Stimulated activated CD8-positive, alpha-beta memory T cell treated with anti-CD3 and anti-CD28 coated beads, Interleukin-15, amount 100 ng/mL, for 4 hours (primary cell): ENCODE measurements at places on chromosomes 4 and X.

DNA sequence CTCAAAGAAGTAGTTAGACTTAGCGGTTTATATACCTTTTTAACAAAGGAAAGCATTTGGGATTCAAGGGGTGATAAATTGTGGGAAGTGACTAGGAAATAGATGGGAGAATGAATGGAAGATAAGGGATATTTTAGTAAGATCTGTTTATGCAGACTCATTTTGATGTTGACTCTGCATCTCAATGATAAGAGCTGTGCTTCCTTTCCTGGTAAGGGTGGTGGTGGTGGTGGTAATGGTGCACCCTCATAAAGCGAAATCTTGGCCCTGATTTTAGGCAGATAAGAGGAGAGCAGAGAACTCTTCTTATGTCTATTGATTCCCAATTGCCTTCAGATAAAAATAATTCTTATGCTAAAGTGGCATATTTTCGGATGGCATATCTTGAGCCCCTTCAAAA, 197.1 kb downstream of the SPRY1 start:
- DNase-seq: no peak

GRCh38 chrX:27968352-27968751, 12.9 kb downstream of the DCAF8L1 start:
- DNase-seq: no peak

- no peak for DNase-seq
Measured at GRCh38 chr4:144355811-144356757, 215.6 kb upstream of the GYPA start.

- no peak for DNase-seq
Measured at GRCh38 chr4:168308912-168309311, 9.6 kb downstream of the DDX60 start.

DNA sequence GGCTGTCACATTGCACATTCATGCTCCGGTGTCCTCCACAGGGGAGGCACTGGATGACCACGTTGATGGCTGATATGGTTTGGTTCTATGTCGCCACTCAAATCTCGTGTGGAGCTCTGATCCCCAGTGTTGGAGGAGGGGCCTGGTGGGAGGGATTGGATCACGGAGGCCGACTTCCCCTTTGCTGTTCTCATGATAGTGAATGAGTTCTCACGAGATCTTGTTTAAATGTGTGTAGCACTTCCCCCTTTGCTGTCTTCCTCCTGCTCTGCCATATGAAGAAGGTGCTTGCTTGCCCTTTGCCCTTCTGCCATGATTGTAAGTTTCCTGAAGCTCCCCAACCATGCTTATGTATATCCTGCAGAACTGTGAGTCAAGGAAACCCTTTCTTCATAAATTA, 22.3 kb upstream of the NAT8L start:
- DNase-seq: no peak

GRCh38 chrX:2989565-2989964, 16.8 kb upstream of the ARSH start:
- DNase-seq: no peak

DNA sequence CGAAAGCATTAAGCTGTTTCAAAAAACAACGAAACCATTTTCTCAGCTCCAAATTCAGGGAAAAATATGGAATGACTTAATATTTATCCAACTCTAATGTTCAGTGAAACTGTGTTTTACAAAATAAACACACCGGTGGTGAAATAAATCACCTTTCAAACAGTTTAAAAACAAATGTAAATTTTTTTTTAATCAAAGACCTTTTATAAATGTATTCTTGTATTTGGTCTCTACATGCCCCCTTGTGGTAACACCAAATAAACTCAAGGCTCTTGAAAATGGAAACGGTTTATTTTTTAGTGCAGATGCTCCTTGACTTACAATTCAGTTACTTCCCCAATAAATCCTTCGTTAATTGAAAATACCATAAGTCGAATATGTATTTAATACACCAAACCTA, 45.8 kb upstream of the ITM2A start:
- no peak for DNase-seq

DNA sequence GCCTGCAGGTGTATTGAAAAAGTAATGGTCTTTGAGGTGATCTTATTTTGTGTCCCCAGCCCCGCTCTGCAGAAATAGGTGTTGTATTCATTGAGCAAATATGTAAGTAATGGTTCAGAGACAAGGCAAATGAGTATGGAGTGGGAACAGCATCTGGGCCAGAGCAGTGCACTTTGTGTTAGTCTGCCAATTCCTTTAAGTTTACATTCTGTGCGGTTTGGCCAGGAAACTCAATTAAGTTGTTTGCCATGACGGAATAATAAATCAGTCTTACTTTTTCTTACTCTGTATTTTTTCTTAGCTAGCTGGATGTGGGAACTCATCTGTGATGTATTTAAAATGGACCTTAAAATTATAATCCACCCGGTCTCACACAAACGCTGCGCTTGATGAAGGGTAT, 12.6 kb downstream of the DCLK2 start:
- DNase-seq: no peak

- DNase-seq: no peak
Measured at GRCh38 chr4:82799006-82799881, 648 bp upstream of the SCD5 start.

- no peak for DNase-seq
Measured at GRCh38 chr4:145565328-145565727, 53.9 kb upstream of the MMAA start.

DNA sequence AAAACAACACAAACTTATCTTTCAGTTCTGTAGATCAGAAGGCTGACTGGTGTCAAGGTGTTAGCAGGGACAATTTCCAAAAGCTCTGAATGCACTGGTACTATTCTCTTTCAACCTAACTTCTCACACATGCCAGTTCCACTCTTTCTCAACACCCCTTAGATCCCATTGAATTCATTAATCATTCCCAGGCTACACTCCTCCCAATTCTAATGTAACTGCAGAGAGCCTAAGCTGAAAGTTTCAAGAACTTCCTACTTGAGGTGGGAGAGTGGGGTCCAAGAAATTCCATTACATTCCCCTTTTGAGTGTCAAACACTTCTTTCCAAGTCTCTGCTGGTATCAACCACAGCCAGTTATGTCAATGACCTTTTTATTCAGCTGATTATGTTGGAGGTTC, 142.0 kb downstream of the ADAMTS3 start:
- no peak for DNase-seq

DNA sequence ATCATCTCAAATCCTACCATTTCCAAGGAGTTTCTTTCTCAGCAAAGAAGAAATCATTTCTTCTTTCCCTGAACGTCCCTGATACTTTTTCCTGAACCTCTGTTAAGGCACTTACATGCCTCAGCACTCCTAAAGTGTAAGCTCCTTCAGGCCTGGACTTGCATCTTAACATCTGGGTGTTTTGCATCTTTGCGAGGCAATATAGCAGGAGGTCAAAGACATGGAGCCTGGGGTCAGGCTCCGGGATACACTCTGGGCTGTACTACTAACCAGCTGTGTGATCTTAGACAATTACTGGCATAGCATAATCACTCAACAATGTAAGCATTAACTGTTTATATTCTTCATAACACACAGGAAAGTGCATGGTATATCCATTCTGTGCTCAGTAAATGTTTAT, 275.5 kb upstream of the BOD1L1 start:
- DNase-seq: no peak

GRCh38 chr4:13208558-13209193, 275.5 kb downstream of the RAB28 start:
- no peak for DNase-seq

DNA sequence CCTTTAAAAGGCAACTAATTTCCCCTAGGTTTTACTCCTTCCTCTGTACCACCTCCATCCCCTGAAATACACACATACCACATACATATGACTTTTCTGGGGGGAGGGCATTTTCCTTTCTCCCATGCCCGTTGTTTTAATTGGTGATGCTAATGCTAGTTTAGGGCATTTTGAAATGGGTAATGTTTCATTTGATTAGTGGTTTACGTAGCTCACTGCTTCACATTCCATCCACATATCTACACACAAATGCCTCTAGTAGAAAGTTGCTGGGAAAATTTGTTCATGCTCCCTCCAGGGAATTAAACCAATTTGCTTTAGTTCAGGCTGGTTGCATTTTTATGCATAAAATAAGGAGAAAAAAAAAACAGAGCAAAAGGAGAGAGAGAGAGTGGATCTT, 231.2 kb downstream of the FRAS1 start:
- no peak for DNase-seq

DNA sequence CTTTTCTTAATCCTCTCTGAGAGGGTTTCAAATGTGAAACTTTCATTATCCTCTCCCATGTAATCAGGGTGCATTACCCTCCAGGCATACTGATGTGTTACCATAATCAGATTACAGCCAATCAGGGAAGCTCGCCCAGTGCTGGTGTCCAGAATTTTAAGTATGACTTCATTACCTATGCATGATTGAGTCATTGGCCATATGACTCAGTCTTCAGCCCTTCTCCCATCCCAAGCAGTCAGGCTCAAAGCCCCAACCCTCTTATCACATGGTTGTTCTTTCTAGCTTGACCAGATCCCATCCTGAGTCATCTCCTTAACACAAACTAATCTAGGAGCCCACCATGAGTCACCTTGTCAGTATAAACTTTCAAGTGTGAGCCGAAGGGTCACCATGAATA, 1668.1 kb upstream of the AGA start:
- DNase-seq: no peak

DNA sequence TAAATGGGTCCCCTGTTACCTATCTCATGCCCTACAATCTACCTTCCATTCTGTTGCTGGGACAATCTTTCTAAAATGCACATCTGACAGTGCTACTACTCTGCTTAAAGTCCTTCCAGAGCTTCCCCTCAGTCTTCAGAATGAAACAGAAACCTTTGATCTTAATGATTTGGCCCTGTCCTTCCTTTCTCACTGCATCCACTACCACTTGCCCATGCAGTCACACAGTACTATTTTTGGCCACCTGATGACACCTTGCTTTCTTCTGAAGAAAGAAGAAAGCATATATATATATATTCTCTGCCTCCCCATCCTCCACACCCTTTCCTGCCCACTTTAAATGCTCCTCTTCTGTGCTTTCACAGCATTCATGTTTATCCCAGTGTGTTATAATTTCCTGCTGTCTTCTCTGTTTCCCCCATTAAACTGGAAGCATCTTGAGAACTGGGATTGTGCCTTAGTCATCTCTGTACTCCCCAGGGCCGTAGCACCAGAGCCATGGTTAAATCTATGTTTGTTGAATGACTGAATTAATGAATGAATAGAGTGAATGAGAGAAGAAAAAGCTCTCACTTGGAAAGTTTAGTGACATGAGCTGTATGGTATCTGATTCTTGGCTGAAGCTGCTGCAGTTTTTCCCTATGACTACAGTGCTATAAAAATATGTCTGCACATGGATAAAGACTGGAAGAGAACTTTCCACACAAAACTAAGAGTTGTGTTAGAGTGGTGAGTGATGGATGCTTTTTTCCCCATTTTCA, 56.2 kb downstream of the RTL9 start:
- DNase-seq: no peak

GRCh38 chr4:40890764-40891163, 141.0 kb downstream of the NSUN7 start:
- DNase-seq: no peak

GRCh38 chr4:47032405-47033106, 1.2 kb downstream of the GABRB1 start:
- DNase-seq: no peak

- DNase-seq: no peak
Measured at GRCh38 chrX:10597871-10598270, 22.5 kb downstream of the MID1 start.

GRCh38 chr4:176187624-176188023, 7.8 kb downstream of the SPATA4 start:
- DNase-seq: no peak

DNA sequence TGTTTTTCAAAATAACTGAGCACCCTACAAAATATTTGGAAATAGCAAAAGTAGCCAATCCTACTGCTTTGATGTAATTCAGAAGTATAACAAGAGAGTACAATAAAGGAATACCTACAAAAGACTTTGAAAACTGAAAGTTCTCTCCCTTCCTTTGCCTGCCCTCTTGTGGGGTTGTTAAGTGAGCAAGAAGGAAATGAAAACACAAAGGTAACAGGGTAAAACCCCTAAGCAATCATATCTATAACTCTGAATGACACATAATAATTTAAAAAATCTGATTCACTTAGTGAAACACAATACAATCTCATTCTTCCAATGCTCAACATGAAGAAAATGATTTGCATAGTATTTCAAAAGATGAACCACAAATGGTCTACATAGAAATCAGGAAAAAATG, 98.2 kb downstream of the FRYL start:
- DNase-seq: no peak

DNA sequence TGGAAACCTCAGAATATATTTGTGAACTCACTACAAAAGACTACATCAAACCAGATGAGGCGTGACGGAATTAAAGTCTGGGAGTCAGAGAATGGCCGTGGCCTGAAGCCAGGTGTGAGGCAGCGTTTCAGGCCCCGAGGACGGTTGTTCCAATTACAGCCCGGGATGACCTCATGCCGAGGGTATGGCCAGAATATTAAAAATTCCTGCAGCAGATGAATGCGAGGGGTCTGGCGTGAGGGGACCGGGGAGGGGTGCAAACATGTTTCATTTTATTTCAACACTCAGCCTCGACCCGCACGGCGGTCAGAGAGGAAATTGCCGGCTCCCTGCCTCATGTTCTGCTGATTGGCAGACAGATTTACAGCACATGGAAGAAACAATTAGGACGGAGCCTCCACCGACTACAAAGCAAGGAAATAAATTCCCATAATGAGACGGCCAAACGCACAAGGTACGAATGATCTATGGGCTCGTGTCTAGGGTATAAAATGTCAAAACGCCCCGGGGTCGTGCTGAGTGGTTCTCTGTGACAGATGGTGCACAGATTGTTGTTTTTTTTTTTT, 289.7 kb downstream of the SHOX start:
- DNase-seq: no peak

- DNase-seq: no peak
Measured at GRCh38 chr4:8738471-8738931, 133.1 kb downstream of the HMX1 start.

GRCh38 chr4:78482281-78482680, 69.3 kb upstream of the ANXA3 start:
- no peak for DNase-seq

- no peak for DNase-seq
Measured at GRCh38 chrX:2691543-2692220, 587 bp downstream of the CD99 start.

DNA sequence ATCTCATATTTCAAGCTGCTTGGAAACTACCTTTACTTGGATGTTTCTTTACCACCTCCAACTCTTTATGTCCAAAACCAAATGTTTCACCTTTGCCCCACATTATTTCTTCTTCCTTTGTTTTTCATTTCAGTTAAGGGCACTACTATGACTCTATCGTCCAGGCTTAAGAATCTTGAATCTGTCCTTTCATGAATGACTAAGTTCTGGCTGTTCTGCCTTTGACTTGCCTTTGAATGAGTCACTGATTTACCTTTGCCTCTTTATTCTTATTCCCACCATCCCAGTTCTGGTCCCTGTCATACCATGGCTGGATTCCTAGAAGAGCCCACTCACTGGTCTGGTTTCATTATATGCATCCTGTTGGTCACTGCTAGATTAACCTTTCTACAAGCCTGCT, 30.6 kb upstream of the PLAC1 start:
- DNase-seq: no peak

GRCh38 chr4:7716010-7716721, 223.5 kb downstream of the AFAP1 start:
- no peak for DNase-seq
